ENCODE measurements at places on chromosomes 6 and 20.

DNA sequence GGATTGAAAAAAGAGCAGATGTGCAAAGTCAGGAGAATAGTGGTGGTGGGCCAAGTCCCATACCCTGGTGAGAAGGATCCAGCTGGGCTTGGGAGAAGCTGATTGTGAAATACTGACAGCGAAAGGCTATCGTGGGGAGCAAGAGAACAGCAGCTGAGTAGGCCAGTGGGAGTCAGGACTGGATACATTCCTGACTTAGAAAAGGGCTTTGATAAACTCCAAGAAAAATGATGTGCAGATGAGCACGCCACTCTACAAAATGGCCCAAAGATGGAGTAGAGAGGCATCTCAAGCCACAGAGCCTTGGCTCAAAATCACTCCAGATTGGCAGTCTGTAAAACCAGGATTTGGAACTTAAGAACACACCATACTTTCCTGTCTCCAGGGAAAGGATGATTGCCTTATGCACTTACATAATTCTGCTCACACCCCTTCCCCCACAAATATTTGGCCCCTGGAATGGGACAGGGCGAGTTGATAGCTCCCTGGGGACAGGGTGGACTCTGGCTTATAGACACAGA lies 578.7 kb downstream of the MAFB start:
- no peak for DNase-seq

DNA sequence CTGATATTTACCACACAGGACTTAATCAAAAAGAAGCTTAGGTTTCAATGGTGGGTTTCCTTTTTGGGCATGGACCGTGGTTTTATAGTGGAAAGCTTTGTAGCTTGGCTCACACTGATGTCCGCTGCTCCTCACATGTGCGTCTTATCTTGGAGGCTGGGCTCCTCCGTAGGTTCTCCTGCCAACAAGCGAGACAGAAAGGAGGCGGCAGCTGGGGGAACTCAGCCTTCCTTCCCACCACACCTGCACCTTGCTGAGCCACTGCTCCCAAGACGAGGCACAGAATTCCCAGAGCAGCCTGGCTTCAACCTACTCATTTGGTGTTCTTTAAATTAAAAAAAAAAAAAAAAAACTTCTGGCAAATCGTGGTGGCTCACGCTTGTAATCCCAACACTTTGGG lies 235.5 kb upstream of the QKI start:
- DNase-seq, result no peak

- no peak for DNase-seq
These were observed 8.7 kb downstream of the LAMA4 start for GRCh38 chr6:112245511-112246203.

DNA sequence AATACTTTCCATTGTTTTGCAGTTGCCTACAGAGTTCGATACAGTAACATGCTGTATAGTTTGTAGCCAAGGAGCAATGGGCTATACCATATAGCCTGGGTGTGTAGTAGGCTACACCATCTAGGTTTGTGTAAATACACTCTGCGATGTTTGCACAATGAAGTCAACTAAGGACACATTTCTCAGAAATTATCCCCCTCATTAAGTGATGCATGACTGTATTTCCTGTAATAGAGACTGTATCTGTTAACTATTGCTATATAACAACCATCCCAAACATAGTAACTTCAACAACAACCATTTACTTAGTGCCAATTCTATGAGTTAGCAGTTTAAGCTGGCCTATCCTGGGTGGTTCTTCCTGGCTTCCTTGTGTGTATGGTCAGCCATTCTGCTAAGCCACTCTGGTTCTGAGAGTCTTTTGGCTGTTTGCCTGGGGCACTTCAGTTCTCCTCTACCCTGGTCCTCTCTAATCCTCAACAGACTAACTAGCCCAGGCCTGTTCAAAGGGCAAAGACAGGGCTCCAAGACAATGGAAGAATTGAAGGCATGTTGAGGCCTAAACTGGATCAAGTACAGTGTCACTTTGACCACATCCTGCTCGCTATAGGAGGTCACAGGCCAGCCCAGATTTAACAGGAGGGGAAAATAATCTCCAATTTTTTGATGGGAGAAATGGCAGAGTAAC lies 124.0 kb downstream of the PLCB1 start:
- no peak for DNase-seq

GRCh38 chr6:158059108-158059507 lies 77.4 kb downstream of the SYNJ2 start:
- DNase-seq, result no peak

DNA sequence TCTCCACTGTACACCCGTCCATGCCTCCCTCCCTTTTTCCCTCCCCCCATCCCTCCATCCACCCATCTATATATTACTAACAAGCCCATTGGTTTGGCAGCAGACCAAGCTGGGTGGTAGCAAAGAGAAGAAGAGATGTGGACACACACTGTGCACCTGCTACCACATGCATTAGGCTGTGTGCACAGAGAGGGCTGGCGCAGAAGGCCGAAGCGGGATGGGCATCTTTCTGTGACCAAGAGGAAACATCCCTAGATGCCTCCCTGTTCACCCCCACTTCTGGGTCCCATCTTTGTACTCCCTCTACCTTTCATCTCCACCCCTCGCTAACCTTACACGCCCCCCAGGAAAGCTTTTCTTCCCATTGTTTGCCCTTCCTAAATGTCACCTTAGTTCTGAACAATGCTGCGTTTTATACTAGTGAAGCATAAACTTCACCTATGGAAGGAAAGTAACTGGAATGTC lies 64.9 kb upstream of the AFDN start:
- no peak for DNase-seq

DNA sequence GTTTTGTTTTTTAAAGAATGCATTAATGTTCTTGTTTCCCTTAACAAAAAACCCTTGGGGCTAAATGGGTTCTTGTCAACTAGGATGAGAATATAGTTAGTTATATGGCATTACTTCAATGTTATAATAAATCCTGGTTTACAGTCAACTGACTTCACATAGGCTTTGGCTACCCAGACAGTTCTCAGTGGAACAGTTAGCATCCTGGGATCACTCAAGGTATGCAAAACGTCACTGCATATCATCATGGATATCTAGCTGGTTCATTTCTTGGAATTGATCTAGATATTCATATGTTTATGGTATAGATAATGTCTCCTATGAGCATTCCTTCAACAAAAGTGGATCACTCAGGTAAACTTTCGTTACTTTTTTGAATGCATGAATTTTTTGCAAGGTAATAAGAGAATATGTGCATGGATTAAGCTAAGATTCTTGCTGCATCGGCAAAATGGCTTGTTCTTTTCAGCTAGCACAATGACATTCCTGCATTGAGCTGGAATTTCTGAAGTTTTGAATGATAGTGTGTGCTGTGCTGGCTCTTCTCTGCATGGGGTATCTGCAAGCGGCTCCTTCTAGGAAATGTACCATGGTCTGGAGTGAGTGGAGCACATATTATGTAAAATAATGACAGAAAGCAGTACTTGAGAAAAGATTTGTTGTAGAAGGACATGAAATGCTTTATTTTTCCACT lies 138.9 kb downstream of the ADGRG6 start:
- no peak for DNase-seq

DNA sequence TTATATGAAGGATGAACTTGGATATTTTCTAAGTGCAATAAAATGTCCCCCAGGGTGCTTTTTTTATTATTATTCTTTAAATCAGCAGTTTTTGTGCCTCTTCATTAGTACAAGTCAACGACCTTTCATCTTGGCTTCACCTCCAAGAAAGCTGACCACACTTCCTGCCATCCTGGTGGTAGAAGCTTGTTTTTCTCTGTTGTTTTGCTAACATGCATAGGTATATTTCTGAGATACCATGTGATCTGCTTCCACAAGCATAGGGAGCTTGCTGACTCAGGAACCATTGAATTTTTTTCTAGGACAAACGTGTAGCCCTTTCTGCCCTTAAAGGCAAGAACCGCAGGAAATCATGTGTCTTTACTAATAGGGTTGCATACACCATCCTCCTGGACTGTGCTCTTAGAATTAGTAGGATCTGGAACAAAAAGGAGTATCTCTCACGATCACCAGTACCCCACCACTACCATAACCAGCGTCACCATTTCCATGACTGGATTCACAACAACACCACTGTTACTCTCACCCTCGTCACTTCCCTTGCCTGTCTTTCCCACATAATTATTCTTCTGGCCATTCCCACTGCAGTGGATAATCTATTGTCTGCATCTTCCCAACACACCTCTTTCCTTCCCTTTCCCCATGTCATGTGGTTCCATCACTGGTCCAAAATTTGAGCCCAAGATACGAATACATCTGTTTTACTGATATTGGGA lies 207.1 kb downstream of the MAFB start:
- DNase-seq, result no peak

DNA sequence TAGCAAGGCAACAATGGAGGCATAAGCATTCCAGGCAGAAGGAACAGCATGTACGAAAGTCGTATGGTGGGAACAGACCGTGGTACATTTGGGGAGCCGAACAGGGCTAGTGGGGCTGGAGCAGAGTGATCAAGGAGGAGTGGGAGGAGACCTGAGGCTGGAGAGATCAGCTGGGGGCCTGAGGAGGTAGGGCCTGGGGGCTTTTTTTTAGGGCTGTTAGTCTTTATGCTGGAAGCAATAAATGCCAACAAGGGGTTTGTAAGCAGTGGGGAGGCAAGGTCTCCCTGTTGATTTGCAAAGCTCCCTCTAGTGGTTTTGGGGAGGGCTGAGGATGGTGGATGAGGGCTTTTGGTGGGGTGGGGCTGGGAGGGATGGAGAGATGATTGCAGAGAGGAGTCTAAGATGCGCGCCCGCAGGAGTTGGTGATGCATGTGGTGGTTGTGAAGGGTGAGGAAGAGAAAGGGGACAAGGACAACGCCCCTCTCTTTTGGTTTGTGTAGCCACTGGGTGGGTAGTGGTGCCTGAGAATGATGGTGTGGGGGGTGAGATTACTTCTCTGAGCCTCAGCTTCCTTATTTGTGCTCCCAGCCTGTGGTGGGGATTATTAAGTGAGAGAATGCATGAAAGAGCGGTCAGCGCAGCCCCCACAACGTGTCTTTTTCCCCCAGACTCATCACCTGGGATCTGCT lies 74.1 kb upstream of the TOX2 start:
- peak; percentile 31 for DNase-seq

GRCh38 chr6:100952006-100952405 lies 70.9 kb upstream of the ASCC3 start:
- no peak for DNase-seq

DNA sequence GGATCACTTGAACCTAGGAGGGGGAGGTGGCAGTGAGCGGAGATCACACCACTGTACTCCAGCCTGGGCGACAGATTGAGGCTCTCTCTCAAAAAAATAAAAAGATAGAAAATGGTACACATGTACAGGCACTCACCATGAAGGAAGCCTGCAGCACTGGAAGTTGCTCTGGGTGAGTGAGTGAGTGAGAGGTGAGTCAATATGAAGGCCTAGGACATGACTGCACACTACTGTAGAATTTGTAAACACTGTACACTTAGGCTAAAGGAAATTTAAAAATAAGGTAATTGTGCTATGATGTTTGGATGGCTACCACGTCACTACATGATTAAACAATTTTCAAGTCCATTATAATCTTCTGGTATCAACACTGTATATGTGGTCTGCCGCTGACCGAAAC lies 216.2 kb downstream of the FOXC1 start:
- no peak for DNase-seq

DNA sequence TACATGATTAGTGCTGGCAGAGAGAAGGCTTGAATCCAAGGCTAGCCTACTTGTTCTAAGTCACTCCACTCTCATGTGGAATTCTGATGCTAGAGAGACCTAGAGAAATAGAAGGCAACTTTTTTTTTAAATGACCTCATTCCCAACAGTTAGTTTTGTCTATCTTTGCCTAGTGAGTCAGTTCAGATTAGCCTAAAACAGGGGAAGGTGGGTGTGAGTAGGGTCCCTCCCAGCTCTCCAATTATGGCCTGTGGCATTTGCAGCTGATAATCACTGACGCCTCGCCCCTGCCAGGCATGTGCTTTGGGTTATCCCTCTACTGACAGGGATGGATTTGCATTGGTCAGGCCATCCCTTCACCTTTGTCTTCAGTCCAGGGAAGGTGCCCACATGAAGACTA lies 13.6 kb downstream of the TXLNB start:
- no peak for DNase-seq

GRCh38 chr20:33739493-33739892 lies 7.7 kb downstream of the ZNF341 start:
- DNase-seq, result no peak

DNA sequence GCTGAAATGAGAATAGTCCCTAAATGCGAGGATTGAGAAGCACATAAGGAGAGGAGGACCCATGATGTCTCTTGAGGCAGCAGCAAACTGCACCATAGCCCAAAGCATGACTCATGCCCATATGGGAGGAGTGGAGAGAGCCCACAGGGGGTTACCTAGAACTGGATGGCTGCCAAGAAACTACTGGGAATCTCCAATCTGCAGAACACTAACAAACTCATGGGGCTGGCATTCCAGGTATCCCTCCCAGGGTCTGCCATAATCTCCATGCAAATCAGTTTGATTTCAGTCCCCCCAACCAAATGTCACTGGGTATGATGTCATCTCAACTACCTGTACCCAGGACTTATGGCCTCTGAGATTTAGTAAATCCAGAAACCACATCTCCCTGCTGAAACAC lies 410.5 kb downstream of the PTPRT start:
- no peak for DNase-seq

- no peak for DNase-seq
These were observed 12.1 kb downstream of the SS18L1 start for GRCh38 chr20:62155428-62156253.

GRCh38 chr20:22248051-22248667 lies 336.2 kb downstream of the FOXA2 start:
- DNase-seq, result peak; percentile 45

GRCh38 chr6:42929821-42930360 lies 611 bp downstream of the CNPY3 start:
- no peak for DNase-seq

GRCh38 chr6:4912559-4912958 lies 91.3 kb downstream of the RPP40 start:
- DNase-seq, result no peak

GRCh38 chr6:32568561-32568960 lies 21.1 kb downstream of the HLA-DRB1 start:
- no peak for DNase-seq

GRCh38 chr6:156058356-156058755 lies 602.7 kb upstream of the NOX3 start:
- DNase-seq, result no peak

DNA sequence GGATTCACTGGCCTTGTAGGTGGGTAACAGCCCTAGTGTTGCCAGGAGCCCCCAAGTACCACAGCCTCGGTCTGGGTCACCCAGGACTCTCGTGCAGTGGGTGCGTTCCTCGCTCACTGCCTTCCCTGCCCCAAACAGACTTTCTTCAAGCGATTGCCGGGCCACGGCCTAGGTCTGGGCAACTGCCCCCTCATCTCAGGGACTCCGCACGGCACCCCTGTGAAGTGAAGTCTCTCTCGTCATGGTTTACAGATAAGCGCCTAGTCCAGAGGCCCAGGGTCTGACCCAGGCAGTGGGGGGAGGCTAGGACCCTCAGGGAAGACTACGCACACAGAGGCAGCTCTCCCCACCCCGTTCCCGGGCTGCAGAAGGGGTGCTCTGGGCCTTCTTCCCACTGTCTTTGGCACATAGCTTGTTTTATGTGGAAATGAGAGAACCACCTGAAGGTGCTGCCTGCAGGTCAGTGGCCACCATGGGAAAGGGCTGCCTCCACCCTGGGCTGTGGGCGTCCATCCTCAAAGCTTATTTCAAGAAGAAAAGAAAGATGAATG lies 220.8 kb downstream of the ERMARD start:
- DNase-seq, result peak; percentile 4
